Small intestine (tissue), 16 donors: ENCODE measurements at places on chromosomes 5 and 9. TPM values are rescaled to one million over a fixed set of nuclear protein-coding genes. Genes with fewer than 3 reads are reported as not detected.

GRCh38 chr5:113161806-113162205 is 185.2 kb downstream of the DCP2 start:
- no peaks in the 10 kb centered on the region for H3K36me3 ChIP-seq
- no peak overlapping the region for H3K27ac ChIP-seq
- no peak for DNase-seq

- no peak for DNase-seq
- H3K4me3 ChIP-seq: no peak overlapping the region
- peaks cover 7% of the 10 kb centered on the region for H3K4me1 ChIP-seq
- peak overlapping the region; percentile 44 for H3K27ac ChIP-seq
These were observed 159.2 kb downstream of the SNCAIP start for GRCh38 chr5:122471031-122471751.

The ZDHHC11 gene
- polyA plus RNA-seq: 5.1 TPM

DNA sequence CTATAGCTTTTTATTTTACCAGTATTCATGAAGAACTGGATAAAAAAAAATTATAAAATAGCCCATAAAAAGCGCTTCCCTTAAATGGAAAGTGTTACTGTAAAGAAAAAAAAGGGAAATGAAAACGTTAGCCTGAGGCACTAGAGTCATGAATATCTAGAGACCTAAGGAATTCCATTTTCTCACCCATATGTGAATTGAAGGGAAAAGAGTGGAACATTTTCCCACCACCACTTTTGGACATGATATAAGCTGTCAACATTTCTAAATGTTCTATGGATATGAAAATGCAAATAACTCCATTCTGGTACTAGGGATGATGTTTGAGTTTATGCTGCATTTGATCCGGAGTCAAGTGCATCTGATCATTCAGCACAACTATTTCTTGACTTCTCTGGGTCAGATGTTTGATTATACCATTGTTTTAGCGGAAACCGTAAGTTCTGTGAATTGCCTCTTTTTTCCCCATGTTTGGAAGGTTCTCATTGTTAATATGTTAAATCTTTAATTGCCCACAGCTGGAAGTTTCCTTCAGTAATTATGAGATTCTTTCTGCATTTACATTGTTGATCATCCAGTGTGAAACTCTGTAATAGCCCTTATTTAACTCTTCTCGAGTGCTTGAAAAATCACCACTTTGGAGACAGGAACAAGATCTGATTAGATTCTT is 467.4 kb upstream of the SEMA6A start:
- no peaks in the 10 kb centered on the region for H3K36me3 ChIP-seq
- no peak overlapping the region for H3K4me3 ChIP-seq
- DNase-seq: no peak

- no peak for DNase-seq
- no peaks in the 10 kb centered on the region for H3K4me1 ChIP-seq
- H3K27ac ChIP-seq: no peak overlapping the region
- H3K27me3 ChIP-seq: no peaks in the 10 kb centered on the region
- H3K4me3 ChIP-seq: no peak overlapping the region
These were observed 7.6 kb downstream of the TPPP start for GRCh38 chr5:685262-686171.

The TMEM171 gene
- polyA plus RNA-seq: 38.1 TPM

- no peak for DNase-seq
- H3K36me3 ChIP-seq: peaks cover 28% of the 10 kb centered on the region
- H3K27ac ChIP-seq: no peak overlapping the region
- no peaks in the 10 kb centered on the region for H3K27me3 ChIP-seq
- H3K4me1 ChIP-seq: no peaks in the 10 kb centered on the region
- H3K4me3 ChIP-seq: no peak overlapping the region
These were observed 32.9 kb downstream of the RAB24 start for GRCh38 chr5:177270653-177271052.

The TMC1 gene
- not detected for polyA plus RNA-seq

The LCN1 gene
- not detected for polyA plus RNA-seq

DNA sequence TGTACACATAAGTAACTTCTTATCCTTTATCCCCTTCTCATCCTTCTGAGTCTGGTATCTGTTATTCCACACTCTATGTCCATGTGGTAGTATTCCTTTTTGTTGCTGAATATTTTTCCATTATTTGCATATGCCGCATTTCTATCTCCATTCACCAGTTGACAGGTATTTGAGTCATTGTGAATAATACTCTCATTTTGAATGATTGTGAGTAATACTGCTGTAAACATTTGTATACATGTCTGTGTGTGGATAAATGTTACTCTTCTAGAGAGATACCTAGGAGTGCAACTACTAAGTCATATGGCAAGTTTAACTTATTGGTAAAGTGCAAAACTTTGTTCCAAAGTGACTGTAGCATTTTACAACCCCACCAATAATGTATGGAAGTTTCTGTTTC is 15.6 kb downstream of the RIC1 start:
- no peak for DNase-seq
- peaks cover 3% of the 10 kb centered on the region for H3K36me3 ChIP-seq
- H3K4me1 ChIP-seq: no peaks in the 10 kb centered on the region
- no peak overlapping the region for H3K27ac ChIP-seq
- H3K4me3 ChIP-seq: no peak overlapping the region
- no peaks in the 10 kb centered on the region for H3K27me3 ChIP-seq

DNA sequence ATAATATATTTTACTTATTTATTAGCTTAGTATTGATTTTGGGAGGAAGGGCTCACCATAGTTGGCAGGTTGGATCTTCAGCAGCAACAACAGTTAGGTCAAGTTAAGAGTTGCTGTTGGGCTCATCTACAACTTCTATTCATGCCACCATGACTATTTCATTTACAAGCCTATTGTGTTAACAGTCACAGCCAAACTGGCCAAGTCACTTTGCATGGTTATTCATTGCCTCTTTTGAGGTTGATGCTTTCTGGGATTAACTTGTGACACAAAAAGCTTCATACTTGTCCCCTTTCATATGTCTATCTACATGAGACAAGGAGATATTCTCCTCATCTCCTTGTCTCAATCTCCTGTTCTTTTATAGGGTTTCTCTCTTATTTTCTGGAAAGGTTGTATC is 98.3 kb downstream of the WDR70 start:
- H3K4me3 ChIP-seq: no peak overlapping the region
- no peaks in the 10 kb centered on the region for H3K27me3 ChIP-seq
- no peak overlapping the region for H3K27ac ChIP-seq
- no peaks in the 10 kb centered on the region for H3K4me1 ChIP-seq
- no peak for DNase-seq

DNA sequence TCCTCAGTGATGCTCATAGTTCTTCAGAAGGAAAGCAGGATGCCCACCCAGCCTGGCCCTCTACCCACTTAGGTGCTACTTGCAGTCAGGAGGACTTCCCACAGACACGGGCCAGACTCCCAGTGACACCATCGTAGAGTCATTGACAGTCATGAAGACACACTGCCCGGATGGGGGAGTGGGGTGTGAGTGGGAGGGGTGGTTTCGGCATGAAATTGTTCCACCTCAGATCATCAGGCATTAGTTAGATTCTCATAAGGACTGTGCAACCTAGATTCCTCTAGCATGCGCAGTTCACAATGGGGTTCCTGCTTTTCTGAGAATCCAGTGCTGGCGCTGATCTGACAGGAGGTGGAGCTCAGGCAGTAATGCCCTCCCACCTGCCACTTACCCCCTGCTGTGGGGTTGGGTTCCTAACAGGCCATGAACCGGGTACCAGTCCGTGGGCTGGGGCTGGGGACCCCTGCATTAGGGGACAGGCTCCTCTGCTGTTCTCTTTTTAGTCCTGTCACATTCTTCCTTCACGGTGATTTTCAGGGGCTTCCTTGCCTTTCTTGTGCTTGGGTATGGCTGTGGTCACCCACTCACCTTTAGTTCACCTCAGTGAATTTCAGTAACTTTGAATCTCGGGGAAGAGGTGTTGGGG is 88.2 kb upstream of the ANKRD55 start:
- no peak for DNase-seq
- no peaks in the 10 kb centered on the region for H3K36me3 ChIP-seq
- no peaks in the 10 kb centered on the region for H3K4me1 ChIP-seq
- no peak overlapping the region for H3K4me3 ChIP-seq
